ENCODE measurements at places on chromosomes 5 and 9.

GRCh38 chr5:153655201-153655510 lies 164.7 kb downstream of the GRIA1 start:
- no peak for DNase-seq

- no peak for DNase-seq
These were observed 213.9 kb downstream of the PBX3 start for GRCh38 chr9:125961072-125961471.

DNA sequence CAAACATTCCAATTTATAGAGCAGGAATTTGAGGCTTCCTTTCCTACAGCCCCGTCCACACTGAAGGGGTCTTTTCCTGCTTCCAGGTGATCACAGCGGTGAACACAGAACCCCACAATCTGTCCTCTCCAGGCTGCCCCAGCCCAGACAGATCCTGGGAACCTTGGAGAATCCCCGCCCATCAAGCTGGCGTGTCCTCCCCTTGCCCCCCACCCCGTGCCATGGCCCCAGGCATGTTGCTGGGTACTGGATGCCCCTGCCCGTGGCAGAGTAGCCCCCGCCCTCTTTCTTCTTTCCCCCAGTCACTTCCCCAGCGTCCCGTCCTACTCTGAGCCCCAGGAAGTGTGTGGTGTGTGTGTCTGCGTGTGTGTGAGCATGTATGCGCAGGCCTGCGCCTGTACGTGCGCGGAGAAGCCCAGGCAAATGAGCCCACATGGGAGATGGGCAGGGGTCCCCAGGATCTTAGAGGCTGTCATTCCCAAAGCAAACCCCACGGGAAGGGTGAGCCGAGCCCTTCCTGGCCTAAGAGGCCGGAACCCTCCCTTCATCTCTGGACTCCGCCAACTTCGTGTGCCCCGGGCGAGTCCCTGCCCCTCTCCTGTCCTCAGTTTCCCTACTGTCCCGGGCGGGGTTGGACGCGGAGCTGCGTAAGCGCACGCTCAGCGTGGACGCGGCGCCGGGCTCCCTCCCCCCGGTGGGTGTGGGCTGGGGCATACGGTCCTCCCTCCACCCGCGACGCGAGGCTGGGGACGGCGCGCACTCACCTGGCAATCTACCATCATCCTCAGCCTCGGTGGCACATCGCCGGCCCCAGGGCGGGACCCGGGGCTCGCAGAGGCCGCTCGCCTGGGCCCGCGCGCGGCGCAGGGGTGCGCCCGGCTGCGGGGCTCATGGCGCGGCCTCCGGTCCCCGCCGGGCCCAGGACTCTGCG lies 15.2 kb downstream of the GBGT1 start:
- peak; percentile 4 for DNase-seq

DNA sequence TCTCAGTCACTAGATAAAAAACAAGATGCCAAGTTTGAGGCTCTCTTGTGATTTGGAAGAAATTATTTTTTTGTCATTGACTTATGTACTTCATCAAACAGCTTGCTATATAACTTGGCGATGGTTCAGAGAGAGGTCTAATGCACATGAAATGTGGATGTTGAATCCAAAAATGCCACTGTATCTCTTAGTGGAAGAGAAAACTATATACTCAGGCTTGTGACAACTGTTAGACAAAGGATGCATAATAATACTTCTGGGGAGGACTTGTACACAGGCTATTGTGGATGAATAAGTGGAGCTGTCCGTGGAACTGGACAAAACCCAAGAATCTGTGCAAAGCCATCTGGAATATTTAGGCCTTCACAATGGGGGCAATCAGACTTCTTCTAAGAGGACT lies 162.9 kb upstream of the NMUR2 start:
- no peak for DNase-seq

DNA sequence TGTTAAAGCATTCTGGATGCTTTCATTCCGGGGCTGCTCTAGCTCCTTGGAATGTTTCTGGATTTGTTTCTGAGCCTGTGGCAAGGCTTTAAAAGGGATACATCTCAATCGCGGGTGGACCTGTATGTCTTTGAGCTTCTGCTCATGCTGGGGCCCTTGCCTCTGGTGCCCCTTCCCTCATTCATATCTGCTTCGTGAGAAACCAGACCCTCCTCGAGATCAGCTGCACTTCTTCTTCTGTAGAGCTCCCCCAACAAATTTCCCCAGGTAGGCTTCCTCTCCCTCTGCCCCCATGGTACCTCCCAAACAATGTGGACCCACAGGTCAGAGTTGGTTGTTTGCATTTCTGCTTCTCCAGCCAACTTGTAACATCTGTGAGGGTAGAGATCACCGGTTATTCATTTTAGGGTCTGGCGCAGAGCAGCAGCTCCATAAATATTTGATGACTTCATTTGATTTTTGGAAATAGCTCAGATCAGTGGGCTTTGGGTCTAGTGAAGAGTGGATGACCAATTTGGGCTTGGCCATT lies 6.6 kb downstream of the ZNF618 start:
- DNase-seq = no peak

GRCh38 chr9:86854898-86855523 lies 92.3 kb downstream of the GAS1 start:
- DNase-seq = peak; percentile 53

DNA sequence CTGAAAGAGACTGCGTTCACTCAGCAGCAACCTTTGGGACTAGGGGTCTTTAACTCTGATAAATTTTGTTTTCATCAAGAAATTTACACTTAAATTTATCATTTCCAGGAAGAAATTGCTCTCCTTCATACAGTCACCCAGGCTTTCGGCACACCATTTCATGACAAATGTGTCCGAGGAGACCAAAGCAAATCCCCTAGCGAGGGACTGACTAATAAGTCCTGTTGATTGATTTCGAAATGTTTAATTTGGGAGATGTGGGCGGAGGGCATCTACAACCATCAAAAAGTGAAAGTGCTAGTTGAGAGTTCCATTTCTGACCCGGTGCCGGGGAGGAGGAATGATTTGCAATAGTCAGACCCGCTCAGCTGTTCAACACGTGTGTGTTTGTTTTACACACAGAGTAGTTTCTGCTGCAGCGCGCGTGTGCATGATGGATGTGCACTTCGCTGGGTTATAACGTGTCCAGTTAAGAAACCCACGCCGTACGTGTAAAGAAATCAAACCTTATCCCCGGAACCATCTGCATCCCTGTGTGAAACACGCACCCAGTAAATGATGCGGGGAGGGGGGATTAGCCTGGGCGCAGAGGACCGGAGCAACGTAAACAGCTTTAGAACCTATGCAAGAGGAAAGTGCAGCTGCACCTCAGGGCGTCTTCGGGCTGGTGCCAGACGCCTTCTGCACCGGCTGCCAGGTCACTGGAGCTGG lies 845 bp upstream of the NR4A3 start:
- DNase-seq = peak; percentile 53
